EL (cell line): ENCODE measurements at places on chromosomes 5 and 9.

- peak; percentile 28 for DNase-seq
These were observed 53.9 kb downstream of the MLLT3 start for GRCh38 chr9:20568400-20568799.

GRCh38 chr5:59079622-59080620, 497.0 kb downstream of the RAB3C start:
- DNase-seq = peak; percentile 95

DNA sequence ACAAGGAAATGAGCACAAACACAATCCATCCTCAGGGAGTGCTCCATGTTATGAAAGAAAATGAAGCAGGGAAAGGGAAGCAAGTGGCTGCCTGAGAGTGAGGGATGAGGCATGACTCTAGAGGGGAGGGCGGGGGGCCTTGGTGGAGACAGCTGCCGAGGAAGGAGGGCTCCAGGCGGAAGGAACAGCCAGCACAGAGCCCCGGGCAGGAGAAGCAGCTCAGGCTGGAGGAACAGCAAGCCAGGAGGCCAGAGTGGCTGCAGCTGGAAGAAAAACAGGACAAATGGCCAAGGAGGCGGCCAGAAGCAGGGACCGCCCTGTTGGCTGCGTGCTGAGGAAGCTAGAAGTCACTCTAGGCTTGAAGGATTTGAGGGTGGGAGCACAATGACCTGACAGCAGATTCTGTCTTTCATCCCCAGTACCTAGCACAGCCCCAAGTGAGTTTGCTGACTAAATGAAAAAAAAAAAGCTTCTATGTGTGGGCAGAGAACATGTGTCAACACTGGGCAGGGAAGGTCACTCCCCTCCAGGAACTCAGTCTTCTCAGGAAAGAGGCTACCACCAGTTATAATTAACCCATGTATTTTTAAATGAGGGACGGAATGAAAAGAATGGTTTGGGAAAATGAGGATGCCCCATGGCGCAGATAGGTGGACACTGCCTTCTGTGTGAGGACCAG, 142.8 kb downstream of the DCP2 start:
- DNase-seq = no peak

DNA sequence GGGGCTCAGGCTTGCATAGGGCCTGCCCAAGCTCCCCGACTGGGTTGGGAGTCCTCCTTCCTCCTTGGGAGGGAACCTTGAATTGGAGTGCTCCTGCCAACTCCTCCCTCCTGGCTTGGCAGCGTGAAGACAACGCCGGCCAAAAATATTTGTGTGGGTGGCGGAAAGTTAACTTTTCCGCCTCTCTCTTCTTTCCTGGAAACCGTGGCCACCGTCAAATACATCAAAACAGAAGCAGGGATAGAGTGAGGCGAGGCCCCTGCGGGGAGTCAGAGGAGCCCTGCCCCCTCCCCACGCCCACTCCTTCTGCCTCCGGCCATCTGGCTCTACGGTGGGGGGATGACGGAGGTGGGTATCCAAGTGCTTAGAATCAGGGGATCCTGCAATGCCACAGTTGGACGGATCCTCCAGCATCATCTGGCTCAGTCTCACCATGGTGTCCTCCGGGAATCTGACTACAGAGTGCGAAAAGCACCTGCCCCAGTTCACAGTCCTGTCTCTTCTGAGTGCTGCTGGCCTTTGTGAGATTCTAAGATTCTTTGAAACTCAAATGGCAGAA, 25.2 kb upstream of the SYNPO start:
- peak; percentile 41 for DNase-seq

DNA sequence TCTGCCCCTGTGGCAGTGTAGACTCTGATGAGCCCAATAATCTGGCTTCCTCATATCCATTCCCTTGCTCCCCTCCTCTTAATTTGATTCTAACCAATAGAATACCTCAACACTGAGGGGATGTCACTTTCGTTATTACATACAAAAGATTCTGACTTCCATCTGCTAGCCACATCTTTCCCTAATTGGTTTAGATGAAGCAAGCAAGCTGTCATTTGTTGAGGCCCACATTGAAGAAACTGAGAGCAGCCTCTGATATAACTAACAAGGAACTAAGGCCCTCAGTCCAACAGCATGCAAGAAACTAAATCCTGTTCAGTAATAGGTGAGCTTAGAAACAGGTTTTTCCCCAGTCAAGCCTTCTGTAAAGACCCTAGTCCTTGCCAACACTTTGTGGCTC, 5.8 kb downstream of the ADAMTS6 start:
- peak; percentile 7 for DNase-seq

DNA sequence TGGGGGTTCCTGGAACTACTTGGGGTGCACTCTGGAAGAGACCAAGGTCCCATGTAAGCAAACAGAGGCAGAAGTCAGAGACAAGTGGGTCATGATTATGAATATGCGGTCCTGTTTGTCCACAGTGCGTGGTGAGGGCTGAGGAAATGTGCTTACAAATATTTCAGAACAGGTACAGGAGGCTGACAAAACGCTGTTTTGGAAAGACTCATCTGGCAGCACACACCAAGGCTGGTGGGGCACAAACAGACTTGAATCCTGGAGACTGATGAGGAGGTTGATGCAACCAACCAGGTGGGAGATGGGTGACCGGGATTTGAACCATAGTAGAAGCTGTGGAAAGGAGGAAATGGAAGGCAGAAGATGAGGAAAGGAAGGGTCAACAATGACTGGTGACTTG, 83.8 kb downstream of the ADRB2 start:
- DNase-seq = no peak

DNA sequence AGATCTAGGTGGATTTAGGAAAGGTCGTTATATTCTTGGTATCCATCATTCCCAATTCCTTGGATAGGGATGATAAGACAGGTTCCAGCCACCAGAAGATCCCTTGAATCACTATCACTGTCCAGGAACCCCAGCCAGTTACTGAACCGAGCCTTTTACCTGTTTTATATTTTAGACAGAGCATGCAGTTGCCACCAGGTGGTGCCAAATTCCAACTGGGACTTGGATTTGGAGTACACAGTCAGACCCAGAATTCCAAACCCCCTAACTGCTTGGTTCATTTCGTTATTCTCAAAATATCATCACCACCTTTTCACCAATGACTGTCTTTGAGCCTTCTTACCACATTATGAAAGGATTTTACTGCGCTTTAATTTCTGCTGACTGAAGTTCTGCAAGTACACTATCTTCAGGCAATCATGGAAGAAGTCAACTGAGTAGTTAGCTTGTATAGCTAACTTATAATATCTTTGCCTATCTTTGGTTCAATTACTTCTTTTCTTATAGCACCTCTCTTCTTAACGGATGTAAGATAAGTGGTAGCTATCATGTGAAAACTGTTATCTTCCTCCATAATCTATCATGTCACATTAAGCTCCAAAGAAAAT, 191.8 kb downstream of the PRR16 start:
- peak; percentile 44 for DNase-seq

GRCh38 chr9:120985819-120986222, 59.2 kb upstream of the TRAF1 start:
- peak; percentile 51 for DNase-seq

DNA sequence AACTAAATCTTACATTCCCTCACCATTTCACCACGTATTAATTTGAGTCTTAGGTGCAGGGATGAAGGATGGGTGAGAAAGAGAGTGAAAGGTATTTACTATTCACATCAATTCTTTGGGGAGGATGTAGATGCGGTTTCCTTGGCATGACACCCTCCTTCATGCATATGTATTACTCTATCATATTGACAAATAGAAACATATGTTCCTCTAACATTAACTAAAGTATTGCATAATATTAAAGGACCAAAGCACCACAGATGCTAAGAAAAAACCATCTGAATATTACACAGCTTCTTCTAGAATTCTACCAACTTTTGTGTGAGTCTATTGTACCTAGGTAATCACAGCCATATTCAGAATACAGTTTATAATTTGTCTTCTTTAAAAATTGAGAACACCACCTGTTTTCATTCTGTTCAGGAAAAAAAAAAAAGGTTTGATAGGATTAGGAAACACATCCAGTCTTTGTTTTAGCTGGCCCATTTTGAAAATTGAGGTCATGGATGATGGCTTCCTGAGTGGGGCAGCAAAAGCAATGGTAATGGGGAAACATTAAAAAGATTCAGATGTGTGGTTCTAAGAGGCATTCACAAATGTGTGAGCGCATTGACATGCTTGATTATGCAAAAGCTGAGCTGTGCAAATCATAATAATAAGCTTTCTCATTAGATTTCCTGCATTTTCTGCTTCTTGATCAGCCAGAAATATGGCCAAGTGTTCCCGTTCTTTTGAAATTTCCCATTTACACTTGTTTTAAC, 1011.5 kb upstream of the NUDT12 start:
- no peak for DNase-seq

DNA sequence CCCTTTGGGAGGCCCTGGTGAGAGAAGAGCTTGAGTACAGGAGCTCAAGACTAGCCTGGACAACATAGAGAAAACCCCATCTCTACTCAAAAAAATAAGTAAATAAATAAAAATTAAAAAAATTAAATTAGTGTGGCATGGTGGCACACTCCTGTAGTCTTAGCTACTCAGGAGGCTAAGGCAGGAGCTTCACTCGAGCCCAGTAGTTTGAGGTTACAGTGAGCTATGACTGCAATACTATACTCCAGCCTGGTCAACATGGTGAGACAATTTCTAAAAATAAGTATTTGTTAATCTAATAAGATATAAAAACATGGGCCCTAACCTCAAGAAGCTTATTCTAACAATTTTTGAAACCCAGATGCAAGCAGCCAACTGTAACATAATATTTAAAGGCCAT, 7.6 kb downstream of the RNF38 start:
- no peak for DNase-seq

GRCh38 chr9:126217250-126217653, 109.4 kb upstream of the MVB12B start:
- DNase-seq = no peak

DNA sequence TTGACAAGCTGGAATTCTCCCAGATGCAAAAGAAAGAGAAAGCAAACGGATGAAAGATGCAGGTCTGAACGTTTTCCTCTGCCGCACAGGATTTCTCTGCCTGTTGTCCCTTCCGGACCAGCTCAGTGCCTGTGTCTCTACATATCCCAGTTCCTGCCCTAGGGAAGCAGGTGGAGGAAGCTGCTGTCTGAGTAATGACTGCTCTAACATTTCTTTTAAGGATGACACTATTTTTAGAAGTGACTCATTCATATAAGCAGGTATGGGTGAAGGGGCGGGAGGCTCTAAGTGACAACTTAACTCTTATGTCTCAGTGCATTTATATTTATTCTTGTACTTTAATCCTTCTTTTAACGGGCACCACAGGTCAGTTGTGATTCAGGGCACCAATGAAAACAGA, 128.8 kb downstream of the SLC24A2 start:
- no peak for DNase-seq

- DNase-seq = peak; percentile 50
These were observed 373.6 kb downstream of the ADGRV1 start for GRCh38 chr5:90932052-90932699.

DNA sequence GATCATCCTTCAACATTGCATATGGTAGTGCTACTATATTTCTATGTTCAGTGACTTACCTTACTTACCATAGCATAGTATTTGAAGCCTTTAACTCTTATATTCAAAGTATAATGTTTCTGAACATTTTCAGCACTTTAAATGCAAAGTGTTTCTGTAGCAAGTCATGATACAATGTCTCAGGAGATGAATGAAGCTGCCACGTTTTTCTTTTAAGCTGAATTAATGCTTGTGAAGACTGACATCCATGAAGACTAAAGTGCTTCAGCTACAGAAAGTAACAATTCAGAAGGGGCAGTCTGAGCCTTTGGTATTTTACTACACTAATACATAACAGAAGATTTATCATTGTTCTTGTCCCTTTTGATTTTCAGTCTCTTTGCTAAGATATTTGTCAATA, 709.1 kb upstream of the ARRDC3 start:
- no peak for DNase-seq

- no peak for DNase-seq
These were observed 121.2 kb downstream of the PHF2 start for GRCh38 chr9:93697352-93698139.

GRCh38 chr9:33662871-33663270, 132.5 kb upstream of the PRSS3 start:
- DNase-seq = no peak

- DNase-seq = no peak
These were observed 33.7 kb downstream of the NACC2 start for GRCh38 chr9:136061405-136061804.

GRCh38 chr9:37407468-37407867, 15.0 kb upstream of the GRHPR start:
- no peak for DNase-seq

GRCh38 chr5:51664491-51665250, 281.4 kb downstream of the ISL1 start:
- no peak for DNase-seq

GRCh38 chr9:2663461-2664173, 42.0 kb downstream of the VLDLR start:
- DNase-seq = no peak

- DNase-seq = no peak
These were observed 195.2 kb downstream of the PTTG1 start for GRCh38 chr5:160616712-160617497.

GRCh38 chr9:92590377-92590776, 54.6 kb upstream of the ECM2 start:
- no peak for DNase-seq

GRCh38 chr9:13929013-13929412, 384.9 kb downstream of the NFIB start:
- DNase-seq = no peak

DNA sequence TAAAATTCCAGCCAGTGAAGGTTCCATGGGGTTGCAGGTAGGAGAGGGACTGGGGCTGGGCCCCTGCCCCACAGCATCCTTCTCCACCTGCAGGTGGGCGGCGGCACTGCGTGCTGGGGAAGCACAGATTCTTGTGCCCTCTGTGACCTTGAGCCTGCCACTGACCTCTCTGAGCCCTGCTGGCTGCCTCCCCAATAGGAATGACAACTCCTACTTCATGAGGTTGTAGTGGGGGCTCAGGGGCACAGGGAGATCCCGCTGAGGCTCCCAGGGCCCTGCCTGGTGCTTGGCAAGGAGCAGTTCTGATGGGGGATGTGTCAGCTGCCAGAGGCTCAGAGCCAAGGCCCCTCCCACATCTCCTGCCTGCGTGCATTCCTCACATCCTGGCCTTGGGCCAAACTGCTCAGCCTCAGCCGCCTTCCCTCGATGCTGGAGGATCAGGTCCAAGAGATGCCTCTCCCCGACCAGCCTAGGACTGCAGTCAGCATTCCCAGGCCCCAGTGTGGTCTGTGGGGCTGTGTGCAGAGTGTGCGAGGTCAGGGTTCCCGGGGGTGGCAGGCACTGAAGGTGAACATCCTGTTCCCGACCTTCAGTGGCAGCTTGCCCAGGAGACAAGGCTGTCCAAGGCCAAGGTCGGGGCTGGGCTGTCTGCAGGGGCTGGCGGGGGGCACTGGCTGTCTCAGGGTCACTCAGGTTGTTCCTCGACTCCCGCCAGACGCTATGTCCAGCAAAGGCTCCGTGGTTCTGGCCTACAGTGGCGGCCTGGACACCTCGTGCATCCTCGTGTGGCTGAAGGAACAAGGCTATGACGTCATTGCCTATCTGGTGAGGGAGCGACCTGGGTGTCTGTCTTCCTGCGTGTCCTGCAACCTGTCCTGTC, 7.0 kb downstream of the ASS1 start:
- peak; percentile 96 for DNase-seq

DNA sequence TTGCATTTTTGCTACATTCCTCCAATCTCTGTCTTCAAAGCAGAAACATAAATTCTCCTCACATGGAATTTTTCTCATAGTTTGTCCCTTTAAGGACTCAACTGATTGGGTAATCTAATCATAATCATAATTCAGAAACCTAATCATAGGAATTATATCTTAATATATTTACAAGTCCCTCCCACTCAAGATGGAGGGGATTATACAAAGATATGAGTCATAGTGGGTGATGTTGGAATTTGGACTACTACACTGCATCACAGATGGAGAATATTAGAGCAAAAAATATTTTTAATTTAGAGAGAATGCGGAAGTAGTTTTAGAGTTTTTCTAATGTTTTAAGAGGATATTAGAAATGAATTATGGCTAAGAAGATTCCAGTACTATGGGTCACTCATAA, 1034.0 kb downstream of the DTWD2 start:
- no peak for DNase-seq
